Upper lobe of left lung (tissue), 6 donors: ENCODE measurements at places on chromosomes 11 and 22. TPM values are rescaled to one million over a fixed set of nuclear protein-coding genes. Genes with fewer than 3 reads are reported as not detected.
A peak's percentile ranks its signal among the peaks of the same experiment; 100 is the strongest.

OR52D1 gene
- not detected for total RNA-seq

NRGN gene
- 30.9 TPM for total RNA-seq

CALCA gene
- total RNA-seq: not detected

CD3E gene
- total RNA-seq: 3.9 TPM

CHADL gene
- 5.8 TPM for total RNA-seq

MS4A7 gene
- 216 TPM for total RNA-seq

RFPL3 gene
- not detected for total RNA-seq

OR9G4 gene
- total RNA-seq: not detected

MRGPRE gene
- not detected for total RNA-seq

GRCh38 chr11:44863231-44863630, 87.5 kb downstream of the TP53I11 start:
- no peak for DNase-seq

- DNase-seq: no peak
Measured at GRCh38 chr22:50671641-50672040, 982 bp upstream of the SHANK3 start.

DNA sequence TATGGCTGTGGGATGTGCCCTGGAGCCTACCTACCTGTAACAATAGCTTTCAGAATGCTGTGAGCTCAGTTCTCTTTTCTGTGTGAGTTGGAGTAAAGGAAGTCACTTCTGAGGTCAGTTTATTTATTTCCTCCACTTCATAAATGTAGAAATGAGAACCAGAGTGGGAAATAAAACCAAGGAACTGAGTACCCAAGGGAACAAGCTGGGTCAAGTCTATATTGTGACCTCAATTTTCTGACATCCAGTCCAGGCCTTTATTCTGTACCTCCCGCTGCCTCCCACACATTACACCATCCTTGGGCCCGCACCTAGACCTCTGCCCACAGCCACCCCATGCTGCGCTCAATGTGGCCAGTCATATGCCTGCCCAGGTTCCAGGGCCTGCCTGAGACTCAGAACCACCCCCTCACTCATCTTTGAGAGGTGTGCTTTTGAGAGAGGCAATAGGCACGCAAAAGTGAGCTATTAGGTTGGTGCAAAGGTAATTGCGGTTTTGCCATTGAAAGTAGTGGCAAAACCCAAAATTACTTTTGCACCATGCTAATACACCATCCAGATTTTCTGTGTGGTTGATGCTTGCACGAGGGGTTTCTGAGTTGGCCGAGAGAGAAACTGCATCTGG, 9.8 kb downstream of the MS4A6E start:
- no peak for DNase-seq

DNA sequence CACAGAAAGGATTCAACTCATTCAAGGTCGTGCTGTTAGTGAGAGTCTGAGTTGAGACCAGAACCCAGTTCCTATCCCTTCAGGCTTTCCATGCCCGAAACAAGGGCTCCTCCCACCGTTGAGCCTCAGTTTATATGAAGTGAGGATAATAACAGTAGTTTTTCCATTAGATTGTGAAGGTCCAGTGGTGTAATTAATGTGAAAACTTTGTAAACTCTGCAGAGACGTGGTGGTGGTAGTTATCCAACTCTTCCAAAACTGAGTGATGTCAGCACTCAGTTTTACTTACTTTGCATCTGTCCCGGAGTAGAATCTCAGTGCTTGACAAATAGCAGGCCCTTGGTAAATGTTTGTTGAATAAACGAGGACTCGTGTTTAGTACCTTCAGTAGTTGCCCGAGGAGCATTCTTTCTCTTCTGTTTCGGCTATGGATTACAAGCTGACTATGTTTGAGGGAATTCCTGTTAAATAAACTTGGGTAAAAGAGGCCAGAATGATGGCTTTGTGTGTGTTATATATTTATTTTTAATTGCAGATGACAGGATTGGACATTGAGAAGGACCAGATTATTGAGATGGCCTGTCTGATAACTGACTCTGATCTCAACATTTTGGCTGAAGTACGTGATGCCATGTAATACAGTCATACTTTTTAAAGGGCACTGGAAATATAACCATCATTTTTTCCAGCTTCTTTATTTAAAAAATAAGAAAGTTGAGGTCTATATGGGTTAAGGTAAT, 1.0 kb downstream of the REXO2 start:
- DNase-seq: no peak

GRCh38 chr11:14875163-14875562, 16.9 kb downstream of the CYP2R1 start:
- no peak for DNase-seq

DNA sequence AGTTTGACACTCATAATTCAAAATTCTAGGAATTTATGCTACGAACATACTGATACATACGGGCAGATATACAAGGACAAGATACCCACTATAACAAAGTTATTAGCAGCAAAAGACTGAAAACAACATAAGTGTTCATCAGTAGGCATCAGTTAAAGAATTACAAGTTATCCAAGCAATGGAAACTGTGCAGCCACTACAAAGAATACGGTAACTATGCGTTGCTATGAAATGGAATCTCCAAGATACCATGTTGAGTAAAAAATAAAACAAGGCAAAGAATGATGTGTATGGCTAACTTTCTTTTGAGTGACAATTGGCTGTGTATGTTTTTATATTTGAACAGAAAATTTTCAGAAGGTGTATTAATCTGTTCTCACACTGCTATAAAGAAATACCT, 151.7 kb downstream of the ADAMTS15 start:
- DNase-seq: no peak

DNA sequence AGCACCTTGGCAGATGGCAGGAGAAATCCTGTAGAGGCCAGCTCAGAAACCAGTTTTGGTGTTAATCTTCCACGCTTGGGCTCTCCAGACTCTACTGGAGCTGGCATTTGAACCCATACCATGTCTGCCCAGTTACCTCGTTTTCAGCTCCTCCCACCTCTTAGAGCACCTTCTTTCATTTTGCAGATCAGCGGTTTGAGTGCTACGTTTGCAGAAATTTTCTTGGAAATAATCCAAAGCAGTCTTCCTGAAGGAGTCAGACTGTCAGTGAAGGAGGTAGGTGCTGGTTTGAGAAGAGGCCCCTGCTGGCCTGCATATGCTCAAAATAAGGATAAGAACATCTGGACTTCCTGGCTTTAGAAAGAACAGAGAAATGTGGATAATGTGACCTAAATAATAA, 13.7 kb downstream of the COA4 start:
- DNase-seq: no peak

- DNase-seq: no peak
Measured at GRCh38 chr22:24216541-24217209, 28.2 kb downstream of the GGT5 start.

DNA sequence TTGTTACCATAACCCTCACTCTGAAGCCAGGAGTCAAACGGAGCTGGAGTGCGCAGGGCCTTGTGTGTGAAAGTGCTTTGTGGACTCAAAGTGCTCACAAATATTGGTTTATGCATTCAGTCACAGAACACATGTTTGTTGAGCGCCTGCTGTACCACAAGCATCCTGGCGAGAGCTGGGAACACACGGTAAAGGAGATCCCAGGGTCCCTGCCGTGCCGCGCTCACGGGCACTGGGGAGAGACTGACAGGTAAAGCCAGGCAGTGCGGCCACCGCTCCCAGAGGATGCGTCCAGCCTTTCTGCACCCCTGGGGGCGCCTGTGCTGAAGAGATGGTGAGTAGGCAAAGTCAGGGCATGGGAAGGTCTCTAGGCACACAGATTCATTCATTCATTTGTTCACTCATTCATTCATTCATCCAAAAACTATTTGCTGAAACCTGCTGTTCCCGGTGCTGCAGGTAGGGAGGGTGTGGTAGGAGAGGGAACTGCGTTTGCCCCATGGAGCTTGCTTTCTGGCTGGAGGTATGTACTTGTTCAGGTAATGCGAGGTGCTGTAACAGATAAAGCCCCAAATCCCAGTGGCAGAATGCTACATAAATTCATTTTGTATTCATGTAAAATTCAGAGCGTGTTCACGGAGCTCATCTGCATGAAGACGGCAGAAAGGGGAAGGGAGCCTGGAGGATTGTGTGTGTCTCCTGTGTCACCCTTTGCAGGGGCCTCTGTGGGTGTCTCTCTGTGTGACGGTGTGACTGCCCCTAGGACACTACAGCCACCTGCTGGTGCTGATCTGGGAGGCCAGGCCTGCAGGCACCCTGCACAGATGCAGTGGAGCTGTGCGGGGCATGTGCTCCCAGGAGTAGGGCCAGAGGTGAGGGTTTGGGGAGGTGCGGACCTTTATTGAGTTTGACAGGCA, 167.0 kb upstream of the B3GAT1 start:
- no peak for DNase-seq

DNA sequence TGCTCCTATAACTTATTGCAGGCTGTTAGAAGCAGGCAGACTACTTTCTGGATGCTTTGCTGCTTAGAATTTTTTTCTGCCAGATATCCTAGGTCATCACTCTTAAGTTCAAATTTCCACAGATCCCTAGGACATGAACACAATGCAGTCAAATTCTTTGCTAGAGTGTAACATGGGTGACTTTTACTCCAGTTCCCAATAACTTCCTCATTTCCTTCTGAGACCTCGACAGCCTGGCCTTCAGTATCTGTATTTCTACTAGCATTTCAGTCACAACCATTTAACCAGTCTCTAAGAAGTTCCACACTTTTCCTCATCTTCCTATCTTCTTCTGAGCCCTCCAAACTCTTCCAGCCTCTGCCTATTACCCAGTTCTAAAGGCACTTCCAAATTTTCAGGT, 60.4 kb upstream of the ZBED5 start:
- DNase-seq: no peak

DNA sequence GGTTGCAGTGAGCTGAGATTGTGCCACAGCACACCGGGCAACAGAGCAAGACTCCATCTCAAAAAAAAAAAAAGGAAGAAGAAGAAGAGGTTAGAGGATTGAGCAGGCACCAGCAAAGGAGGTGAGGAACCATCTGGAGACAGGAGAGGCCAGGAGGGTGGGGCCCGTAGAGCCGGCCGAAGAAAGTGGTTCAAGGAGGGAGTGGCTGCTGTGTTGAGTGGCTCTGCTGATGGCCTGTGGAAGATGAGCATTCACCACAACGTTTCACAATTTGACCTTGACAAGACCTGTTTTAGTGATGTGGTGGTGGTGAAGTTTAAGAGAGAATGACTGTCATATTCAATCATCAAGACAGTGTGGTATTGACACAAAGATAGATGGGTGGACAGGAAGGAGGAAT, 6.8 kb upstream of the CTSD start:
- DNase-seq: peak; percentile 58

- peak; percentile 51 for DNase-seq
Measured at GRCh38 chr11:69447786-69448185, 33.7 kb upstream of the LINC01488 start.

GRCh38 chr11:86129740-86130540, 61.1 kb upstream of the PICALM start:
- no peak for DNase-seq

DNA sequence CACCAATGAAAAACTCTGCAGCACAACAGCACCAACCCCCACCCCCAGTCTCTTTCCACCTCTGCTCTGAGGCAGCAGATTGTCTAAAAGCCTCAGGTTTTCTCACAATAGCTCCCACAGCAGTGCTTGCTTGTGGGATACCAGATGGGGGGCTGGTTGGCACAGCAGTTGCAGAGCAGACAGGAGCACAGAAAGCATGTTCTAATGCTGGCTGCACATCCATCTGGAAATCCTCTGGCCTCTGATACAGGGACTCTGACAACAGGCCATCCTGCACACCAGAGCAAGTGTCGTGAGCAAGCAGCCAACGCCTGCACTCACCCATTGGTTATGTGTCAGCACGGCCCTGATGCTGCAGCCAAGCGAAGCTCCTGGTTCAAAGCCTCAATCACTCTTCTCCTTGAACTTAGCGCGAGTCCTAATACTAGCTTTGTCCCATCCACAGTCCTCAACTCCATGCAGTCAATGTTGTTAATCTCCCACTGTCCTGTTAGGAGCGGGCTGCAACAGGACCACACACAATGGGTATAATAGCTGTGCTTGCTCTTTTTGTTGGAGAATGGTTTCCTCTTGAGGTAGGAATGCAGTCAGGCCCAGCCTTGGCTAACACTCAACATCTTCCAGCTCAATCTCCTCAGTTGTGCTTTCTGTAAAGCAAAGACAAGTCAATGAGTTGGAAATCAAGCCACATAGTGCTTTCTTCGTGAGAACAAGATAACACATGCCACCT, 30.3 kb downstream of the VSTM5 start:
- no peak for DNase-seq

- peak; percentile 81 for DNase-seq
Measured at GRCh38 chr22:50148991-50149721, 21.4 kb upstream of the PANX2 start.

DNA sequence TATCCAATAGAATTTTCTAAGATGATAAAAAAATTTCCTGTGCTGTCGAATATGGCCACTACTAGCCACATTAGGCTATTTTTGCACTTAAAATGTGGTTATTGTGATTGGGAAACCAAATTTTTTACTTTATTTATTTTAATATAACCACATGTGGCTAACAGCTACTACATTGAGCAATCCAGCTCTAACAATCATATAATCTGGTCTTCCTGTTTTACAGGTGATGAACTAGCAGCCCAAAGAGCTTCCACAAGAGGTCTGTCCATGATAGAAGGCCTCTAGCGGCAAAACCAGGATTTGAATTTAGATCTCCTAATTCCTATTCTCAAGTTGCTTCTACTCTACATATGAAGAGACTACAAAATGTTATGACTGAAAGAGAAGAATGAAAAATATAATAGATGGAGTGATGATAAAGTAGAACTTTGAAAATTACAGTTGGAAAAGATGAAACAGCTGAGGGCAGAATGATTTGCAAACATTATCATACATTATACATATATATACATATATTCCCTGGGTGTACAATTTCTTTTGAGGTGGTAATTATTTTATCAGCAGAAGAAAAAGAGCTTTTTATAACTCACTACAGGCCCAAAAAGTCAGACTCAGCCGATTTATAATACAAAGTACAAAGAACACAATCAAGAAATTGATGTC, 363.5 kb upstream of the PITPNB start:
- DNase-seq: no peak

GRCh38 chr22:49879871-49880270, 26.2 kb downstream of the ZBED4 start:
- DNase-seq: no peak

GRCh38 chr11:71101046-71101445, 151.3 kb downstream of the SHANK2 start:
- DNase-seq: no peak

GRCh38 chr11:131925829-131926228, 555.4 kb downstream of the NTM start:
- DNase-seq: no peak
